ENCODE measurements at places on chromosomes 16 and 17.

GRCh38 chr17:76026714-76027158, 370 bp downstream of the EVPL start:
- no peaks in the 10 kb centered on the region for H3K27me3 ChIP-seq
- H3K4me1 ChIP-seq, result peaks cover 7% of the 10 kb centered on the region
- no peak overlapping the region for H3K27ac ChIP-seq
- no peak overlapping the region for H3K4me3 ChIP-seq

- peak; percentile 81 for DNase-seq
- H3K4me3 ChIP-seq, result no peak overlapping the region
- H3K27ac ChIP-seq, result no peak overlapping the region
Observed at GRCh38 chr17:50919321-50920040, 53.3 kb upstream of the TOB1 start.

- H3K36me3 ChIP-seq, result peaks cover 6% of the 10 kb centered on the region
- no peak overlapping the region for H3K27ac ChIP-seq
- no peaks in the 10 kb centered on the region for H3K27me3 ChIP-seq
- DNase-seq, result no peak
- H3K4me3 ChIP-seq, result no peak overlapping the region
Observed at GRCh38 chr17:75906143-75906884, 1.6 kb upstream of the MRPL38 start.

GRCh38 chr16:474420-475122, 49.1 kb downstream of the RAB11FIP3 start:
- no peaks in the 10 kb centered on the region for H3K36me3 ChIP-seq
- no peak overlapping the region for H3K4me3 ChIP-seq
- H3K4me1 ChIP-seq, result peaks cover 8% of the 10 kb centered on the region
- no peaks in the 10 kb centered on the region for H3K27me3 ChIP-seq
- DNase-seq, result no peak

DNA sequence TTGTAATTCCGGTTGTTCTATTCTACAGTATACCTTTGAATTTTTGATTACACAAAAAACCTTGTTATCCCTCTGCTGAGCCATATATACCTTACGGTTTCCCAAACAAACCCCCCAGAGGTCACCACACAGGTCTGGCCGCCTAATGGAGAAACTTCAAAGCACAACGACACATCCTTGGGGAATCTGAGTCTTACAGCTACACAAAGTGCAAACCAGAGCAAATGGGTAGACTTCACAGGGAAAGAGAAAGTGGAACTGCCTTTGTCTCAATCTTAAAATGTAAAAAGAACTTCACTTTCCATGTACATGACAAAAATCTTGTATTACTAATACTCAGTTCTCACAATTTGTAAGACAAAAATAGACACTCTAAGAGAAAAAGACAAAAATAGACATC, 2.7 kb downstream of the FBXO31 start:
- no peak overlapping the region for H3K4me3 ChIP-seq
- no peak overlapping the region for H3K27ac ChIP-seq
- H3K4me1 ChIP-seq, result peaks cover 22% of the 10 kb centered on the region

DNA sequence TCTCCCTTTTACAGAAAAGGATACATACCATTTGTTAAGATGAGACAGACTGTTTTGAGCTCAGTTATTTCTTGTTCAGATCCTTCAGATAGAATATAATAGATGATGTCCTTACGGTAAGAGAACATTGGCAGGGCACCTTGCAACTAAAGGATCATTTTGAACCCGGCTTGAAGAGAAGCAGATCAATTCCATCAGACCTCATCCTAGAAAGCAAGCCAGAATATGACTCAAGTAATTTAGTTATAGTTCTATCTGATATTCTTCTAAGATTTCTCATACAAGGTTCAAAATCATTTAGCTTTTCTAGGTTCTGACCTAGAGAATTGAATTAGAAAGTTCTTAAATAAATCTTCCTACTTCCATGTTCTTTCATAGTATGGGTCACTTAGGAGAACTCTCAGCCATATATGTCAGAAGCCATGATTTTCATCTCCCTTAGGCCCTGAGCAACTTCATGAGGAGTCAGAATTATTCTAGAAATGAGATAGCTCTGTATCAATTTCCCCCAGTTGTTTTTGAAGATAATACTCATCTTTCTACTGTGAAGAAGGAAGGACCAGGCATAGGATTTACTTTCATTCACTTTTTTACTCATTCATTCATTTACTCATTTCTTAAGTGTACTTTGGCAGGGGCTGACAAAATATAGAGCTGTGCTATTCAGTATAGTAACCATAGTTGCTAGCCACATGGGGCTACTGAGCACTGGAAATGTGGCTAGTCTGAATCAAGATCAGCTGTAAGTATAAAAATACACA, 2.5 kb upstream of the CMTM1 start:
- H3K27ac ChIP-seq, result peak overlapping the region; percentile 82
- peaks cover 19% of the 10 kb centered on the region for H3K36me3 ChIP-seq
- H3K27me3 ChIP-seq, result no peaks in the 10 kb centered on the region
- no peak overlapping the region for H3K4me3 ChIP-seq

GRCh38 chr17:79019632-79020584, 4.1 kb upstream of the C1QTNF1 start:
- H3K4me1 ChIP-seq, result peaks cover 7% of the 10 kb centered on the region
- H3K4me3 ChIP-seq, result no peak overlapping the region
- H3K27ac ChIP-seq, result no peak overlapping the region
- no peaks in the 10 kb centered on the region for H3K36me3 ChIP-seq

- peak; percentile 74 for DNase-seq
- H3K4me3 ChIP-seq, result peak overlapping the region; percentile 66
- H3K27me3 ChIP-seq, result no peaks in the 10 kb centered on the region
- peaks cover 15% of the 10 kb centered on the region for H3K4me1 ChIP-seq
- peak overlapping the region; percentile 48 for H3K27ac ChIP-seq
Observed at GRCh38 chr17:68291836-68292688, 767 bp downstream of the ARSG start.

GRCh38 chr17:76446449-76447231, 6.3 kb downstream of the UBE2O start:
- H3K36me3 ChIP-seq, result no peaks in the 10 kb centered on the region
- no peaks in the 10 kb centered on the region for H3K27me3 ChIP-seq
- H3K4me3 ChIP-seq, result no peak overlapping the region
- peak; percentile 28 for DNase-seq

DNA sequence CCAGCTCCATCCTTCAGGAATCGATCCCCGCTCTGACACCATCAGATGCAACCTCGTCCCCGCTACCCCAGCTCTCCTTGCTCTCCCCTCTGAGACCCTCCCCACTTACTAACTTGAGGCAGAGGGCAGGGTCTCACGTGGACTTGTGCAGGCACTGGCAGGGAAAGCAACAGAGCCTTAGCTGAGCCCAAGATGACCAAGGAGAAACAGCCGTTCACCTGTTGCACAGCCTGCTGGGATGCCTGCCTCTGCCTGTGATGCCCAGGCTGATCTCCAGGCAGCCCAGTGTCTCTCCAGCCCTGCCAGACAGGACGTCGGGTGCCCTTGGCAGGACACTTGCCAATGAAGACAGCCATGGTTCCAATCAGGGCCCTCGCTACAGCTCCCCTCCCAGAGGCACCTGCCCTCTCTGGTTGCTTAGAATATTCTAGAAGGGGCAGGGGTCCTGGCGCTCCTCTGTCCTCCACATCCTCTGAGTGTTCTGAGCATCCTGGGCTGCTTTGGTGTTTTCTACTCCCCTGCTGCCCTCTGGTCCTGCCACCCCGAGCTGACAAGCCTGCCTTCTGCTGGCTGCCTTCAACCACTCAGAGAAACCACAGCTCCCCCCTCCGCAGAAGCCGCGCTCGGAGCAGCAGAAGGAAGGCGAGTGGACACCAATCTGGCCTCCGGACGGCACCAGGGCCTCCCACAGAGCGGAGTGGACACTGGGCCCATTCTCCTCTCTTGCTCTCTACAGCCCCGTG, 6.7 kb downstream of the CEP295NL start:
- no peak overlapping the region for H3K27ac ChIP-seq
- H3K4me1 ChIP-seq, result no peaks in the 10 kb centered on the region
- no peak overlapping the region for H3K4me3 ChIP-seq
- DNase-seq, result no peak
- H3K36me3 ChIP-seq, result peaks cover 2% of the 10 kb centered on the region
- no peaks in the 10 kb centered on the region for H3K27me3 ChIP-seq

DNA sequence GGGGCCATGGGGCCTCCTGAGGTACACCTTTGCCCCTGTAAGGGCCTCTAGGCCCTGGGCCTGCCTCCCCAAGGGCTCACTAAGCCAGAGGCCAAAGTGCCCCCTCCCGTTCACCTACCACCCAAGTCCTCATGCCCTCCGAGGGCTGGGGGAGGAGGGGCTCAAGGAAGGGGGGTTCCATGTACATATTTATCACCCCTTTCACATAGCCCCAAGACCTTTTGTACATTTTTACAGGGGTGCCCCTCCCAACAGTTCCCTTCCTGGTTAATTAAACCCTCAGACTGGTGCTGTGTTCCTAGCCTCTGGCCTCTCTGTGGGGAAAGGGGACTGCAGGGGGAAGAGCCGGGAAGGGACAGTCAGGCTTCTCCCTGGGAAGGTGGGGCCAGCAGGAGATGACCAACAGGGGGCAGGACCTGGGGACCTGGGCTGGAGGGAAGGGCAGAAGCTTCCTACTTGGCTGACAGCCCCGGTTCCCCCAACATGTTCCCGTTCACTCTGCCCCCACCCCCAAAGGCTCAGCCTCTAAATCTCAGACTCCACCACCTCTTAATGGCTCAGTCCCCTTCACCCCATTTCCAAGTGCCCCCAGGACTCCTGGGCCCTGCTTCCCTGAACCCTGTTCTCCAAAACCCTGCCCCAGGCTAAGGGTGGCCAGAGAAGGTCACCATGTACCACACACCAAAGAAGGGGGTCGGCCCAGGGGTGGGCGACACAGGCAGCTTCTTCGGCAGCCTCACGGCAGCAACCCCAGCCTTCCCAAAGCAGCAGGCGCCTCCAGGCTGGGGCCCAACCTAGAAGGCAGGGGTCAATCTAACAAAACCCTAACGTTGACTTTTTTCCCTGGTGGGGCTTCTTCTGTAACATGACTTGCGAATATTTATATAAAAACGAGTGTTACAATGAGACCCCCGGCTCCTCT, 11.9 kb downstream of the FBRS start:
- H3K36me3 ChIP-seq, result peaks cover 11% of the 10 kb centered on the region
- H3K4me3 ChIP-seq, result no peak overlapping the region
- DNase-seq, result no peak
- no peaks in the 10 kb centered on the region for H3K27me3 ChIP-seq
- no peak overlapping the region for H3K27ac ChIP-seq

DNA sequence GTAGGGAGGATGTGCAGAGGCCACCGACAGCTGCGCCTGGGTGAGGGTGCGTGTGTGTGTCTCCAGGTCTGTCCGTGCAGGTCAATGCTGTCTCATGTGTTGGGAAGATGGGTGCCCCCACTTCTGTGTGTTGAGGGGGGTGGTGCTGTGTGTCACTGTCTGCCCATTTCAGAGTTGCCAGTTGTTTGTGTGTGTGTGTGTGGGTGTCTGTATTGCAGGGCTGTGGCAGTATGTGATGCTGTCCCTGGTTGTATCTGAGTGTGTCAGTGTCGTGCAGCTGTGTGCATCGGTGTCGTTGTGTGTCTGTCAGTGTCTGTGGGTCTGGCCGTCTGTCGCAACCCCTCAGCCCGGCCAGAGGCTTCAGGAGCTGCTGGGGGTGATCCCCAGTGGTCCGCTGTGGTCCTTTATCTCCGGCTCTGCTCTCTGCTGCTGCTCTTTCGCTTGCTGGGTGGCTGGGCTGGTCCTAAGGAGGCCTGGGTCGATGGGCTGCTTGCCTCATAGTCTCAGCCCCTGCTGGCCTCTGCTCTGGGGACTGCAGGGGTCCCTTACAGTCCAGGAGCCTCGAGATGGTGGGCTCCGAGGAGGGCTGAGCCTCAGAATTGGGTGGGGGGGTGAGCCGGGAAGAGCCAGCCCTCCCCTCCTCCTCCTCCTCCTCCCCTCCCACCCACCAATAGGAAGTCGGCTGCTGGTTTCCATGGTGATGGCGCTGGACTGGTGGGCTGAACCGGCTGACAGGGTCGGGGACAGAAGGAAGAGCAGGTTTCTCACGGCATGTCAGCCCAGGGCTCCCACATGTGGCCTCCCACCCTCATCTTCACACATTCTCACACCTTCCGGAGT, at the start of gene TSPOAP1:
Gene TSPOAP1 (minus strand): TSS at position 601 of the 840 bp plus-strand sequence. CDS start 875 bp downstream, outside the sequence.
- DNase-seq, result no peak
- no peak within 1 kb of the TSS for H3K27ac ChIP-seq
- H3K27me3 ChIP-seq, result peaks cover 22% of the 10 kb centered on the region
- H3K36me3 ChIP-seq, result no peaks in the 10 kb centered on the region
- H3K4me1 ChIP-seq, result no peaks in the 10 kb centered on the region
- H3K4me3 ChIP-seq, result no peak within 1 kb of the TSS

GRCh38 chr16:16850274-16850673, 471.3 kb downstream of the NPIPA7 start:
- H3K27me3 ChIP-seq, result no peaks in the 10 kb centered on the region
- no peak overlapping the region for H3K27ac ChIP-seq
- H3K4me1 ChIP-seq, result no peaks in the 10 kb centered on the region
- no peaks in the 10 kb centered on the region for H3K36me3 ChIP-seq
- H3K4me3 ChIP-seq, result no peak overlapping the region

- H3K4me1 ChIP-seq, result no peaks in the 10 kb centered on the region
- H3K4me3 ChIP-seq, result no peak overlapping the region
- no peaks in the 10 kb centered on the region for H3K27me3 ChIP-seq
- DNase-seq, result no peak
Observed at GRCh38 chr17:38536661-38537060, 69.1 kb downstream of the SRCIN1 start.

DNA sequence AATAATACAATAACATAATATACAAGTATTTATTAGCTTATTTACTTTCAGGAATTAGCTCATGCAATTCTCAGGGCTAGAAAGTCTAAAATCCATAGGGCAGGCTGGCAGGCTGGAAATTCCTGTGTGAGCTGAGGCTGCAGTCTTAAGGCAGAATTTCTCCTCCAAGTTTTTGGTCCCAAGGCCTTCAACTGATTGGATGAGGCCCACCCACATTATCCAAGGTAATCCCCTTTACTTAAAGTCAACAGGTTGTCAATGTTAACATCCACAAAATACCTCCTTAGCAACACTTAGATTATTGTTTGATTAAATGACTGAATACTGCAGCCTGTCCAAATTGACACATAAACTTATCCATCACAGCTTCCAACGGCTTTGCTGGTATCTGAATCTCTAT, 32.9 kb upstream of the SOX9 start:
- H3K27me3 ChIP-seq, result no peaks in the 10 kb centered on the region
- H3K27ac ChIP-seq, result no peak overlapping the region
- H3K36me3 ChIP-seq, result no peaks in the 10 kb centered on the region
- no peak for DNase-seq

DNA sequence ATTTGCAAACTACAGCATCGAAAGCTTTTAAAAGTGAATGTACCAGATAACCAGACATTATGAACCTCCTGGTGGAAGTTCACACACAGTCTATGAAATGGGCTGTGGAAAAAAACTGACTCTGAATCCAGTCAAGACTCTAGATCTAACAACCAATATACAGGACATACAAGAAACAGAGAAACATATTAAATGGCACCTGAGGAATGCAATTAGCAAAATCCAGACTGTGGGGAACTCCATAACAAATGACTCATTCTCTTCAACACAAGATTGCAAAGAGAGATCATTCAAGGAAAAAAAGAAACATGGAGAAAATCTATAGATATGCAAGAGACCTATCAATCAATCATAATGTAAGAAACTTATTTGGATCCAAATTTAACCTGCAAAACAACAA, 119.0 kb downstream of the MYO1D start:
- H3K27me3 ChIP-seq, result no peaks in the 10 kb centered on the region
- no peak overlapping the region for H3K4me3 ChIP-seq
- H3K36me3 ChIP-seq, result peaks cover 5% of the 10 kb centered on the region

GRCh38 chr17:4625181-4625617, 16.3 kb downstream of the ALOX15 start:
- H3K27me3 ChIP-seq, result peaks cover 16% of the 10 kb centered on the region
- H3K4me3 ChIP-seq, result no peak overlapping the region
- no peak for DNase-seq
- H3K36me3 ChIP-seq, result no peaks in the 10 kb centered on the region
- H3K27ac ChIP-seq, result no peak overlapping the region

GRCh38 chr16:67675999-67676398, 9.4 kb downstream of the C16orf86 start:
- H3K36me3 ChIP-seq, result no peaks in the 10 kb centered on the region
- H3K4me1 ChIP-seq, result peaks cover 26% of the 10 kb centered on the region
- no peak overlapping the region for H3K27ac ChIP-seq
- DNase-seq, result no peak
- no peak overlapping the region for H3K4me3 ChIP-seq
- no peaks in the 10 kb centered on the region for H3K27me3 ChIP-seq
